ENCODE measurements at places on chromosomes 7 and 10. TPM values are rescaled to one million over a fixed set of nuclear protein-coding genes. Genes with fewer than 3 reads are reported as not detected.

DNA sequence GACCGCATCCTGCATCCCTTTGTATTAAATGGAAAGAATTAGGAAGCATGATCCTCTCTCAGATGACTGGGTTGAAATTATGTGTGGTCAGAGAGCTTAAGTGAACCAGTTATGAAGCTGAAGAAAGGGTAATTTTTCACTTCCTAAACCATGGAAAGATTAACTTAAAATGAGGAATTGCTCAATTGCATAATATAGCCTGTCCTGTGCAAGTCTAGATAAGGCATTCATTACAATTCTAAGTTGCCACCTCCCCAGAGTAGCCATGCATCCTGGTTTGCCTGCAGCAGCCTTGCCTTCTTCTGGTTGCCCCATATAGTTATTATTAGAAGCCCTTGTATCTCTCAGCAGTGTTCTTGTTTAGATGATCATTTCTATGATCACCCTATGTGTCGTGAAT is 45.3 kb downstream of the STARD3NL start:
- no peaks in the 10 kb centered on the region for H3K27me3 ChIP-seq
- peaks cover 6% of the 10 kb centered on the region for H3K4me1 ChIP-seq
- no peak overlapping the region for H3K4me3 ChIP-seq
- H3K36me3 ChIP-seq: peaks cover 46% of the 10 kb centered on the region

SYT15 gene
- total RNA-seq: 50.6 TPM

DNA sequence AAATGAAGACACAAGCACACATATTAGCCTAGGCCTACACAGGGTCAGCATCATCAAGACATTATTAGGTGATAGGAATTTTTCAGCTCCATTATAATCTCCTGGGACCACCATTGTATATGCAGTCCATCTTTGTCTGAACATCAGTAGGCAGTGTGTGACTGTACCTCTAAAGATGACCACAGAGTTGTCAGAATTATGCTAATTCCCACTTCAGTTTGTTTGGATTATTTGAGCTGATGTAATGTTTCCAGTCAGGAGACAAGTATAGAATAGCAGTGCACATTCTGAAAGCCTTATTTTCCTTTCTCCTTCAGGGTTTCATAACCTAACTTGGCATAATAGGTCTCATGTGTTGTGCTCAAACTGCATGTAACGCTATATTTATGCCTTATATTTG is 306.4 kb downstream of the NXPH1 start:
- no peaks in the 10 kb centered on the region for H3K36me3 ChIP-seq
- DNase-seq: no peak
- H3K4me3 ChIP-seq: no peak overlapping the region
- no peak overlapping the region for H3K27ac ChIP-seq

GRCh38 chr7:42627626-42628025 is 284.2 kb downstream of the C7orf25 start:
- H3K4me1 ChIP-seq: no peaks in the 10 kb centered on the region
- no peak for DNase-seq
- H3K36me3 ChIP-seq: no peaks in the 10 kb centered on the region

- no peaks in the 10 kb centered on the region for H3K36me3 ChIP-seq
- H3K27ac ChIP-seq: no peak overlapping the region
- H3K4me1 ChIP-seq: peaks cover 14% of the 10 kb centered on the region
- no peak for DNase-seq
- no peak overlapping the region for H3K4me3 ChIP-seq
These were observed 90.8 kb downstream of the MCU start for GRCh38 chr10:72782649-72783330.

SORCS1 gene
- total RNA-seq: not detected

- DNase-seq: no peak
- H3K4me1 ChIP-seq: no peaks in the 10 kb centered on the region
- no peaks in the 10 kb centered on the region for H3K36me3 ChIP-seq
- H3K27ac ChIP-seq: no peak overlapping the region
These were observed 234.8 kb downstream of the PHTF2 start for GRCh38 chr7:78033410-78033809.

DNA sequence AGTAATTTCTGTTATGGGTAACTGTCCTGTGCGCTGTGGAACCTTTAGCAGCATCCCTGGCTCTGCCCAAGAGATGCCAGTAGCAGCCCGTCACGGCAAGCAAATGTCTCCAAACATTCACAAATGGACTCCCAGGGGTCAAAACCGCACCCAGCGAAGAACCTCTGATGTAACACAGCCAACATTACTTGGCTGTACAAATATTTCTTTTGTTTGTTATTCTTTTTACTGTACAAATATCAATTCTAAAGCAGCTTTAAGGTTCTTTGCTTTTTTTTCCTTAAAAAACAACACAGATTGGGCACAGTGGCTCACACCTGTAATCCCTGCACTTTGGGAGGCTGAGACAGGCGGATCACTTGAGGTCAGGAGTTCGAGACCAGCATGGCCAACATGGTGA is 182.5 kb downstream of the KMT2E start:
- no peak for DNase-seq
- no peaks in the 10 kb centered on the region for H3K36me3 ChIP-seq
- no peak overlapping the region for H3K27ac ChIP-seq
- no peak overlapping the region for H3K4me3 ChIP-seq
- no peaks in the 10 kb centered on the region for H3K27me3 ChIP-seq

DNA sequence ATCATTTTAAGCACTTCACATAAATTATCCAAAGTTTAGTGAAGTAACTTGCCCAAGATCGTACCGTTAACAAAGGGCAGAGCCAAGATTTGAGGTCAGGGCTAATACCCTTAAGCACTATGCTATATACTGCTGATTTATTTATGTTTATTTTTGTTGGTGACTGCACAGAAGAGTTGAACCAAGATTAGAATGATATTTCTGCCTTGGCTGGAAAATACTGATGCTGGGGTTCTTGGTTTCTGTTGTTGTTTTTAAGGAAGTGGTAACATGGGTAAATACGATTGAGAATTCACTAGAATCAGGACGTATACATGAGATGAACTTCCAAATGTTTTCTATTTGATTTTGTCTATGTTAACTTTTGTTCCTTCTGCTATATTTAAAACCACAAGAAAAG is 9.3 kb downstream of the ADD3 start:
- H3K4me3 ChIP-seq: no peak overlapping the region
- DNase-seq: no peak
- no peaks in the 10 kb centered on the region for H3K27me3 ChIP-seq
- no peaks in the 10 kb centered on the region for H3K36me3 ChIP-seq
- H3K27ac ChIP-seq: no peak overlapping the region
- H3K4me1 ChIP-seq: peaks cover 19% of the 10 kb centered on the region

DNA sequence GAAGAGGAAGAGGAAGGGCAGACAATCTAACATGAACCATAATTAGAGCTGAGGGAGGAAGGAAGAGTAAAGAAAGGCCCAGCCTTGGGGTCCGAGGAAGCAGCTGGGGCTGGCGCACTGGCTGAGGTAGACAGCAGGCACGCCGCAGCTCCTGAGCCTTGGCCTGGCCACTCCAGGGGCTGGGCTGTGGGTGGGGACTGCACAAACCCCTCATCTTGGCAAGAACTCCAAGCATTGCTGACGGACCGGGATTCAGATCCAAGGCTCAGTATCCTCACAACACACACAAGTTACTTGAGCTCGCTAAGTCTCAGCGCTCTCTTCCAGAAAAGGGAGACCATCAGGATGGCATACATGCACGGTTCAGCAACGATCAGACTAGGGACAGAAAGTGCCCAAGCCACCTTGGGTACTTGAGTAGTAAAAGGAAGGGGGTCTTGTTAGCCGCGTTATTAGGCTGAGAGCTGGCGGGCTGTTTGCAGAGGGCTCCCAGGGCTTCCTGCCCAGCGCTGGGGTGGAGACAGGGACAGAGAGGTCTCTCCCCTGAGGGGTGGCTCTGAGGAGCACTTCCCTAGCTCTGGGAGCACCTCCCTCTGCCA is 4.5 kb downstream of the TNS3 start:
- H3K27ac ChIP-seq: peak overlapping the region; percentile 90
- H3K4me1 ChIP-seq: peaks cover 81% of the 10 kb centered on the region
- no peaks in the 10 kb centered on the region for H3K36me3 ChIP-seq
- H3K4me3 ChIP-seq: no peak overlapping the region
- no peaks in the 10 kb centered on the region for H3K27me3 ChIP-seq

PRPS1L1 gene
- not detected for total RNA-seq

CNNM1 gene
- not detected for total RNA-seq

DNA sequence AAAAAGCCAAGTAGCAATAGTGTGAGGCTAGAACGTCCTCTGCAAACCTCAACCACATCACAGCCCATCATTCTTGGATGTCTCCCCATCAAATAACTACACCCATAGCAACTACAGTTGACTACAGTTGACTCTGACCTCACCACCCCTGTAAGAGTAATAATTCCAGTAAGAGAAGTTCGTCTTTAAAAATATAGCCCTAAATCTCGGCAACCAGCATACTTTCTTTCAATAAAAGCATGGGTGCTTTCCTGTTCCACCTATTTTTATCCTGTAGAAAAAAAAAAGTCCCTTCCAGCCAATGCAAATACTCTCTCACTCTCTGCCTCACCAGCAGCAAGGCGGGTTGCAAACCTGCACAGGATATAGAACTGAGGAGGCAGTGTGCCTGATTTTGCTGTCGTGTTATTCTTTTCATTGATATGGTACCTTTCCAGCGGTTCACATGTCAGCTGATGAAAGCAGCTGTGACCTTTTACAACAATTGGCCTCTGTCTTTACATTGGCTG is 187.5 kb upstream of the NFE2L3 start:
- H3K27me3 ChIP-seq: no peaks in the 10 kb centered on the region
- no peaks in the 10 kb centered on the region for H3K36me3 ChIP-seq
- no peaks in the 10 kb centered on the region for H3K4me1 ChIP-seq
- H3K27ac ChIP-seq: no peak overlapping the region

DNA sequence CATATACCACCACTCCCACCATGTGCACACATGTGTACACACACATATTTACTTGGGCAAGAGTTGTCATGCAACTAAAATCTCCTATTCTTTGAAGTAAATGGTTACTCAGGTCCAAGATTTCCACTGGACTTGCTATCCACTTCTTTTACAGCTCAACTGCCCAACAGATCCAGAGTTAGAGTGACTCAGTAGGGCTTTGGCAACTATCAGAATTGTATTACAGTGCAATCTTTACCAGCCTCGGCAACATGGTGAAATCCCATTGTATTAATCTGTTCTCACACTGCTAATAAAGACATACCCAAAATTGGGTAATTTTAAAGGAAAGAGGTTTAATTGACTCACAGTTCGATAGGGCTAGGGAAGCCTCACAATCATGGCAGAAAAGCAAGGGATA is 51.9 kb upstream of the ABLIM1 start:
- peaks cover 10% of the 10 kb centered on the region for H3K4me1 ChIP-seq
- H3K36me3 ChIP-seq: no peaks in the 10 kb centered on the region
- H3K4me3 ChIP-seq: no peak overlapping the region

DNA sequence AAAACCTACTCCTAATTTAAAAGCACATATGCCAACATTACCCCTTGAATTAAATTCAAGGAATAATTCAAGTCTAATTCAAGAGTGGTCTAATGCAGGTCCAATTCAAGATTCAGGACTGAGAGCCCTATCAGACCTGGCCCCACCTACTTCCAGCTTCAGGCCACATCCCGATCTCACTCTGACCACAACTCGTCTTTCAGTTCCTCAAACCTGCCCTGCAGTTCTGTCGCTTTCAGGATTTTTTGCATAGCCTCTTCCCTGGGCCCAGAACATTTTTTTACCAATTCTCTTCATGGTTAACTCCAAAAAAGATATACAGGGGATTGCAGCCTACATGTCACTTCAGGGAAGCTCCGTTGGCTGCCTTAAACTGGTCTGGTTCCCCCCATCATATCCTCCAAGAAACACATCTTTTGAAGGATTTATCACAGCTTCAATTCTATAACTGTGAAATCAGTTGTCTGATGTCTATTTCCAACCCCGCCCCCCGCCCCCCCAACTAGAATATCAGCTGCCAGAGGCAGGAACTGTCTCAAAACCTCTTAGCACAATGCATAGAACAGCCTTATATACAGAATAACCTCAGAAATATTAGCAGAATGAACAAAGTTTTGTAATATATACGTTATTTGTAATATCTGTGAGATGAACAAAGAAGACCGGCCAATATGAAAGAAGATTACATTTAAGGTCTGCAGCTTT is 20.8 kb downstream of the CCDC6 start:
- no peak overlapping the region for H3K4me3 ChIP-seq
- no peaks in the 10 kb centered on the region for H3K36me3 ChIP-seq
- no peak overlapping the region for H3K27ac ChIP-seq
- DNase-seq: no peak
- peaks cover 53% of the 10 kb centered on the region for H3K4me1 ChIP-seq
- no peaks in the 10 kb centered on the region for H3K27me3 ChIP-seq

GRCh38 chr7:45223728-45224630 is 66.4 kb downstream of the RAMP3 start:
- no peaks in the 10 kb centered on the region for H3K36me3 ChIP-seq
- no peak overlapping the region for H3K4me3 ChIP-seq
- H3K4me1 ChIP-seq: peaks cover 4% of the 10 kb centered on the region
- H3K27ac ChIP-seq: no peak overlapping the region

GRCh38 chr10:91190388-91190870 is 30.0 kb upstream of the PCGF5 start:
- DNase-seq: no peak
- no peaks in the 10 kb centered on the region for H3K36me3 ChIP-seq
- H3K27me3 ChIP-seq: no peaks in the 10 kb centered on the region
- H3K4me3 ChIP-seq: no peak overlapping the region

GRCh38 chr7:884191-885003 is 8.0 kb downstream of the GET4 start:
- H3K27me3 ChIP-seq: no peaks in the 10 kb centered on the region
- H3K4me1 ChIP-seq: peaks cover 24% of the 10 kb centered on the region
- no peak for DNase-seq

GRCh38 chr10:72605122-72605521 is 20.8 kb downstream of the MICU1 start:
- H3K4me1 ChIP-seq: no peaks in the 10 kb centered on the region
- DNase-seq: no peak
- H3K36me3 ChIP-seq: no peaks in the 10 kb centered on the region
- no peak overlapping the region for H3K27ac ChIP-seq
- H3K4me3 ChIP-seq: no peak overlapping the region

UPK3B gene
- 66.9 TPM for total RNA-seq

SKAP2 gene
- total RNA-seq: 30.0 TPM

DNA sequence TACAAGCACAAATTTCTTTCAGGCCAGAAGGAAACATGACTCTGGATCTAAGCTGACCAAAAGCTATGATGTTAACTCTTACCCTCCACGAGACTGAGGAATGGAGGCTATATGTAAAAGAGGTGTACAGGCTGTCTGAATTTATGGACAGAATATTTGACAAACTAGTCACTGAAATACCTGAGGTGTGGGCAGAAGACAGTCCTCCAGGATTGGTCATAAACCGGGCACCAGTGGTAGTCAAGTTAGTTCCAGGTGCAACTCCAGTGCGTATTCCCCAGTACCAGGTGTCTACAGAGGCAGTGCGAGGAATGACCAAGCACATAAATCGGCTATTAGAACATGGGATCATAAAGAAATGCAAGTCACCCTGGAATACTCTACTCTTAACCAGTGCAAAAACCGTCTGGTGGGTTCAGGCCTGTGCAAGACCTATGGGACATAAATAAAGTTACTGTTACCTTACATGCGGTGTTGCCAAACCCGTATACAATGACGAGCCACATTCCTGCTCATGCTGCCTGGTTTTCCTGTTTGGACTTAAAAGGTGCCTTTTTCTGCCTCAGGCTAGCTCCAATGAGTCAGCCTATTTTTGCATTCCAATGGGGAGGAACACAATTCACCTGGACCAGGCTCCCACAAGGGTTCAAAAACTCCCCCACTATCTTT is 6.7 kb upstream of the CYREN start:
- no peaks in the 10 kb centered on the region for H3K36me3 ChIP-seq
- H3K4me1 ChIP-seq: no peaks in the 10 kb centered on the region
- no peak overlapping the region for H3K4me3 ChIP-seq
- no peak for DNase-seq

HELLS gene
- 4.0 TPM for total RNA-seq

CUBN gene
- total RNA-seq: 7.8 TPM
